GM13976 (cell line): ENCODE measurements at places on chromosomes 13 and 19.

DNA sequence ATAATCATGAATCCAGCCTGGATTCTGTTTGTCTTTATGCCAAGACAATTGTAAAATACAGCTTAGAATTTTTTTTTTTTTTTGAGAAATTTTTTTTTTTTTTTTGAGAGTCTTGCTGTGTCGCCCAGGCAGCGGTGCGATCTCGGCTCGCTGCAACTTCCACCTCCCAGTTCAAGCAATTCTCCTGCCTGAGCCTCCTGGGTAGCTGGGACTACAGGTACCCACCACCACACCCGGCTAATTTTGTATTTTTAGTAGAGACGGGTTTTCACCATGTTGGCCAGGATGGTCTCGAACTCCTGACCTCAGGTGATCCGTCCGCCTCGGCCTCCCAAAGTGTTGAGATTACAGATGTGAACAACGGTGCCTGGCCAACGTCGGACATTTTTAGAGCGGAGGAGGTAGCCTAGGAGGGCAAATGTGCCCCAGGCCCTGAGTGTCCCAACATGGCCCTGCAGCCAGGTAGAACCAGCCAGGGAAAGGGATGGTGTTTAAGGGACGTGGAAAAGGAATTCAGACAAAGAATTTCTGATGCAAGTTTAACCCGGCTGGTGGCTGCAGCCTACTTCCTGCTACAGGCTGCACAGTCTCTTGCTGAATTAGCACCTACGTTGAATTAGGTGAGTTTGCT lies 89.8 kb downstream of the GNG7 start:
- no peak for DNase-seq

DNA sequence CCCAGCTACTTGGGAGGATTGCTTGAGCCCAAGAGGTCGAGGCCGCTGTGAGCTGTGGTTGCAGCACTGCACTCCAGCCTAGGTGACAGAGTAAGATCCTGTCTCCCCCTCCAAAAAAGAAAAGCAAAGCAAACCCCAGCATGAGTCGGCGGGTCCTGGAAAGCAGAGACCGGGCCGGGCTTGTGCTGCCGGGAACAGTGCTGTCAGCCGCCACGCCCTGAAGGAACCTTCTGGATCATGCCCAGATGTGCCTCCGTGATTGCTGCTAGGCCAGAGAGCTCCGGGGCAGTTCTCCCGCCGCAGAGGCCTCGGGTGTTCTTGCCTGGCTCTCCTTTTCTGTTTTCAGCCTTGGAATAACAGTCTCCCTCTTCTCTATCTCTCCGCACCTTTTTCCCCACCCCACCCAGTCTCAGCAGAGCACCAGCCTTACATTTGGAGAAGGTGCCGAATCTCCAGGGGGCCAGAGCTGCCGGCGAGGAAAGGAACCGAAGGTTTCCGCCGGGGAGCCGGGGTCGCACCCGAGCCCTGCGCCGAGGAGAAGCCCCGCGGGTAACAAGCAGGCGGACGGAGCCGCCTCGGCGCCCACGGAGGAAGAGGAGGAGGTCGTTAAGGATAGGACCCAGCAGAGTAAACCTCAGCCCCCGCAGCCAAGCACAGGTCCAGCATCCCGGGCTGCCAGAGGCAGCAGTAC lies 181.9 kb downstream of the STK24 start:
- DNase-seq, result no peak

DNA sequence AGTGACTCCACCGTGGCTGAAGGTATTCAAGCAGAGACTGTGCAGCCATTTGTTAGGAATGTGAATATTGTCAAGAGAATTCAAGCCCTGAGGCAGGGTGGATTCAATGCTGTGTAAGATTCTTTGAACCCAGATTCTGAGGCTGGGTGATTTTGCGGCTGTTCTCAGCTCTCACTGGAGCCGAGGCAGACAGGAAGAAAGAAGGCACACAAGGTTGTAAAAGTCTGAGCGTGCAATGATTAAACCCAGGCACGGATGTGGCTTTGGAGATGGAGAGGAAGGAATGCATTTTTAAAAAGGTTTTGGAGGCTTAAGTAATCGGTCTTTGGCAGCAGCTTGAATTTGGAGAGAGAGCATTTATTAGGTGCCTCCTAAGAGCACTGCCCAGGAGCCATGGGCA lies 187.9 kb downstream of the KATNAL1 start:
- no peak for DNase-seq

GRCh38 chr19:19110410-19111135 lies 27.7 kb downstream of the TMEM161A start:
- peak; percentile 69 for DNase-seq

DNA sequence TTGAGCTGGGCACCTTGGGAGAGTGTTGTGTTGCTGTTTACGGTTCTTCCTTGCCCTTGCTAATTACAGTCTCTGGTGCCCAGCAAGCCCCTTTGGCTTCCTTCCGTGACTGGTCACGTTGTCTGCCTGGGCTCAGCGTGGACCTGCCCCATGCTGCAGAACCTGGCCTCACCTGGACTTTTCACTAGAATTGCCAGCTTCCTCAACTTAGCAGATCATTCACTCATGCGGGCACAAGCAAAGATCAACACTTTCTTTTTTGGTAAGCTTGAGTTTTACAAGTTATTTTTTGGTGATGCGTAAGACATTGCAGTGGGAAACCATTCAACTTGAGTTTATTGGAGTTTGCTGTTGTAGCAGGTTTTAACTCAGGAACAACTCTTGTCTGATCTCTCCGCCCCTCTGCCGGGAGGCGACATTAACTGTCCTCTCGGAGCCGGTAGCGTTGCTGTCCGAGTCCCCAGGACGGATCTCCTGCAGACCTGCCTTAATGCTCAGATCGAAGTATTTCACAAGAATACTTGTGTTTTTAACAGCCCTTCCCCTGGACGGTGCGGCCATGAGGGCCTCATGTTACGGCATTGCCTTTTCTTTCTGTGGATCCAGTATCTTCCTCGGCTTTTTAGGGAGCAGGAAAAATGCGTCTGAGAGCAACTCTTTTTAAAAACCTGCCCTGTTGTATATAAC lies 15.7 kb upstream of the TEX29 start:
- DNase-seq, result no peak

GRCh38 chr19:53977429-53977990 lies 13.9 kb upstream of the CACNG6 start:
- peak; percentile 68 for DNase-seq

GRCh38 chr13:66992183-66992582 lies 238.0 kb downstream of the PCDH9 start:
- DNase-seq, result no peak
